ENCODE measurements at places on chromosomes 16 and 17. TPM values are rescaled to one million over a fixed set of nuclear protein-coding genes. Genes with fewer than 3 reads are reported as not detected.

The ARHGAP44 gene
- 1.1 TPM for total RNA-seq

DNA sequence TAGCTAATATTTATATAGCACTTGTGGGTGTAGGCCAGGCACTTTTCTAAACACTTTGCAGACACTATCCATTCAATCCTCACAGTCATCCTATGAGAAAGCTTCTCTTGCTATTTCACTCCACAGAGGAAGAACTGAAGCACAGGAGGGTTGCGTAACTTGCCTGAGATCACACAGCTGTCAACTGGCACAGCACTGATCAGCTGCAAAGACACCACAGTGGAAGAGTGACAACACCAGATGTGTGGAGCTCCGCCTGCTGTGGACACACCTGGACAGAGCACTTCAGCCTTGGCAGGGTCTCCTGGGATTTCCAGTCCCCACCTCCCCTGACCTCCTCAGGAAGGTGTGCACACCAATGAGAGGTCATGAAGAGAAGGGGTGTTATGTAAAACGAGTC is 13.3 kb upstream of the CNEP1R1 start:
- no peak for DNase-seq

DNA sequence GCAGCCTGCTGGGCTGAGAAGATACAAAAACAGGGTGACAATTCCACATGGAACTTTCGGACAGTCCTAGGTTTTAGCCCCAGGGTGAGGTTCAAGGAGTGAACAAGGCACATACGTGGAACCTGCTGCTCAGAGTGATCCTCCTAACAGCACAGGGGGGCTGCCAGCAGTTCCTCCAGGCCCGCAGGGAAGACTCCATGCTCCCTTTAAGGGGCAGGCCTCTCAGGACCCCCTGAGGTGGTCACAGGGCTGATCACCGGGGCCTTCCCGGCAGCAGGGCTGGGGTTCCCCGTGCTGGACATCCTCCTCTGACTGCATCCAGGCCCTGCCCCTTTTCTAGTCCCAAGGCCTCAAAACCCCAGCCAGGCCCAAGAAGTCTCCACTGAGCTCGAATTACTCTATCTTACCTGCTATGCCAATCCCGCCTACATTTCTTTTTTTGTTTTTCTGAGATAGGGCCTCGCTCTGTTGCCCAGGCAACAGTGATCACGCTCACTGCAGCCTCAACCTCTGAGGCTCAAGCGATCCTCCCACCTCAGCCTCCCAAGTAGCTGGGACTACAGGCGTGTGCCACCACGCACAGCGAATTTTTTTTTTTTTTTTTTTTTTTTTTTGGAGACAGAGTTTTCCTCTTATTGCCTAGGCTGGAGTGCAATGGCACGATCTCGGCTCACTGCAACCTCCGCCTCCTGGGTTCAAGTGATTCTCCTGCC is 10.4 kb downstream of the CANT1 start:
- DNase-seq, result no peak

- no peak for DNase-seq
Measured at GRCh38 chr17:19415806-19416775, 5.1 kb downstream of the RNF112 start.

DNA sequence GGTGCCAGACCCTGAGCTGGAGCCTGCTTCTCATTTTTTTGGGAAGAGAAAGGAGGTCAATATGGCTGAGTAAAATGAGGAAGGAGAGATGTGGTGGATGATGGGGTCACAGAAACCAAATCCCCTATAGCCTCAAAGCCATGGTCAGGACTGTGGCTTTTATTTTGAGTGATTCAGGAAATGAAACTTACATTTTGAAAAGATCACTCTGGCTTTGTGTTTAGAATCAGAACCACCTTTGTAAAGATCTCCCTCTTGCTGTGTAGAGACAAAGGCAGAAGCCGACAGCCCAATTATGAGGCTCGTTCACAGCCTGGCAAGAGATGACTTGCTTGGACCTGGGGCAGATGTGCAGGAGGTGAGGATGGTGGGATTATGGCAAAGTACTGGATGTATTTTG is 121.6 kb upstream of the ANKFN1 start:
- DNase-seq, result no peak

Measured in IMR-90 (cell line).